ENCODE measurements at places on chromosomes 11 and 22.

- no peak for DNase-seq
These were observed at the start of gene MS4A3 for GRCh38 chr11:60056349-60056969. Gene MS4A3, plus strand, starts transcription at chr11:60056665. Its CDS starts 4,496 bp downstream, at chr11:60061161.

DNA sequence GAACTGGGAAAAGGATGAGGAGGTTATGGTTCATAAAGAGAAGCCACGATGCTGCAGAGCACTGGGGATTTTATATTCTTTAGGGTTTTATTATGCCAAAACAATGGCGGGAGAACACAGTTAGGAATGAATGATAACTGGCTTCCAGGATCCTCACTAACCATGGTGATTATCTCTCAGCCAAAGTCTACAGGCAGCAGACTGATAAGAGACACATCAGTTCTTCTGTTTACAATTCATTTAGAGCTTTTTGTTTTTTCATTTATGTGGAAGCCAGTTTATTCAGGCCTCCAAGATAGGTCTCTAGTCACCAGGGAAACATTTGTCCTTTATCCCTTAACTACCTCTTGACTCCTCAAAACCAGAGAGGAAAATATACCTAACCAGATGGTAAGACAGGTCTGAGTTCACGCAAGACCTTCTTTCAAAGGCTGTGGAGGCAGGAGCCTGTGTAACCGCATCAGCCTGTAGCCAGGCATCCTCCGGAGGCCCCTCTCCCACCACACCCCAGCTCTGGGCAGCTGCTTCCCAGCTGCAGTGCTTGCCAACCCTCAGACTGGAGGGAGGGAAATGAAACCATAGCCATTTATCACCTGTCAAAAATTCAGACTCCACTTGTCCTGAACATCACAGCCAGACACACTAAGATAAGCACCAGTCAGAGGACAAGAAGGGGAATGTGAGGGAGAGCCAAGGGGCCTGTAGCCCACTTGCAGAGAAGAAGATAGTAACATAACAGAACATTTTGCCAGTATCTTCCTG, 57.2 kb upstream of the FAM181B start:
- DNase-seq = peak; percentile 78

- DNase-seq = no peak
These were observed 2.9 kb upstream of the OR51V1 start for GRCh38 chr11:5203366-5203765.

DNA sequence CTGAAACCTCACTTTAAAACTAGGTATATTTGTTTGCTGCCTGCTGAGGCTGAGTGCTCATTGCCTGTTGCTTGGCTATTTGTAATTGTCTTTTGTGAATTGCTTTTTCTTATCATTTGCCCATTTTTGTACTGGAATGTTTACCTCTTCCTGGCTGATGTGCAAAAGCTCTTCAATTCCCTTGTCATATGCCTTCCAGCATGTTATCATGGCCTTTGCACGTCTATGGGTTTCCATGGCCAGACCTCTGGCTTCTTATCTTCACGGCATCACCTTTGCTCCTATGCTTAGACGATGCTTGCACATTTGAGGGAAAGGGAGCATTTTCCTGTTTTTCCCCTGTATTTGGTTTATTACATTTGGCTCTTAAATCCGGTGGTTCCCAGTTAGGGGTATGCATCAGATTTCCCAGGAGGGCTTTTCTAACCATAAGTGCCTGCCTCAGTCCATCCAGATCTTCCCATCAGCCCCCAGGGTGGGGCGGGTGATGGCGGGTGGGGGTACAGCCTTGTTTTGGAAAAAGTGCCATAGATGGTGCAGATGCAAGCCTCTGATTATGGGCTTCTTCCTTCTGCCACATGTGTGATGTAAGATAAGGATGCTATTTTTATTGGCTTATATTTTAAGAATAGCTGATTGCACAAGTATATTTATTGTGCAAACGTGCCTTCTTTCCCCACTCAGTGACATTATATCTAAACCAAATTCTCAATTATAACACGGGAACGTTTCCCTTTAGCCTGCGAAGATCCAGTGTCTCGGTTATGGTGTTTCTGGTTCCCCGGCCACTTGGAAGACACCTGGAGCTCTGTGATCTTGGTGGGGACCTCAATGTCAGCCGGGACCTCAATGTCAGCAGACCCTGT, 70.6 kb upstream of the SEPTIN5 start:
- no peak for DNase-seq

DNA sequence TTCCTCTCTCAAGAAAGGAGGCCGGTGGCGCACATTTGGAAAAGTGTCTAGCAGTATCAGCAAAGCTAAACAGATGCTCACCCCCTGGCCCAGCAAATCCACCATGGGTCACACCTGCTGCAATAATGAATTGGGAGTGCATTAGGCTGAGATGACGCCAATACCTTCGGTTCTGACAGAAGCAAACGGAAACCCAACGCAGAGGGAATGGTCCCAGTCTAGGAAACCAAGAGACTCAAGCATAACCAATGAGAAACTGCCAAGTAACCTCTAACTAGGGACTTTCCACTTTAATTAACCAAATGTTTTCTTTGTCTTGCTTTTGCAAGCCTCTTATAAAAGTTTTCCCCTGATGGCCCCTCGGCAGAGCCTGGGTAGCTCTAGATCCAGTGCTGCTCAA, 64.2 kb upstream of the SLC22A12 start:
- no peak for DNase-seq

DNA sequence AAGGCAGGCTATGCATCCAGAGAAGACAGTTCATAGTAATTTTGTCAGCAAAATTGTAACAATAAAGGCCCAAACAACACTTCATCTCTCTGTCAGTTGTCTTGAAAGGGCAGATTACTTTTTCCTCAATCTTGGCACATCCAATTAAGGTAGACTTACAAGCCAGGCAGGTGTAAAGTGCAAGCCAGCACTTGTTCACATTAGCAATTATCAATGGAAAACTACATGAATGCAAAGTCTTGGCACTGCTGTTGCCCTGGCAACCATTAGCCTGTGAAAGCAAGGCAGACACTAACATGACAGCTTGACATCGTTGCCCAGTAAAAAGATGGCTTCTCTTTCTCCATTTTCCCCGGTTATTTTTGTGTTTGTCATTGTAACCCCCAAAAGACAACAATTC, 677.2 kb upstream of the TENM4 start:
- DNase-seq = no peak

DNA sequence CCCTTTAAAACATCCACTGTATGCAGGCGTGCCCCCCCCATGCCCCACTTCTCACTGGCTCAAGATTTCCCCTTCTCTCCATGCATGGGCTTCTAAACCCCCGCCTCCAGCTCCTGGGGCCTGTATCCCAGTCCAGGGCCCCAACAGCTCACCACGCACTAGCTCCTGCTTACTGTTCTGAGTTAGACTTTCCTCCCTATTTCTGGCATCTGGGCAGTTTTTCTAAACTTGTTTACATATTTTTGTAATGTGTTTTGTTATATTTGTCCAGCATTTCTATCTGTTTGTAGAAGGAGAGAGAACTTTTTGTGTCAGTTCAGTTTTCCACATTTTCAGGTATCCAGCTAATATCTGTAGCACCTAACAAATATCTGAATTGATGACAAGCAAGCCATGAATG, 178.5 kb downstream of the SPON1 start:
- DNase-seq = no peak

DNA sequence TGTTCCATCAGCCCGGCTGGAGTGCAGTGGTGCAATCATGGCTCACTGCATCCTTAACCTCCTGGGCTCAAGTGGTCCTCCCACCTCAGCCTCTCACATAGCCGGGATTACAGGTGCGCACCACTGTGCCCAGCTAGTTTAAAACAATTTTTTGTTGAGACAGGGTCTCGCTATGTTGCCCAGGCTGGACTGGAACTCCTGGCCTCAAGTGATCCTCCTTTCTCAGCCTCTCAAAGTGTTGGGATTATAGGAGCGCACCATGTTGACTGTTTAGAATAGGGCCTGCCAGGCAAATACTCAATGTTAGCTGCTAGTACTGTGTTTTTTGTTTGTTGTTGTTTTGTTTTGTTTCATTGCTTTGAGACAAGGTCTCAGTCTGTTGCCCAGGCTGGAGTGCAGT, 66.4 kb downstream of the ARHGAP8 start:
- no peak for DNase-seq
